Stimulated activated CD8-positive, alpha-beta memory T cell treated with anti-CD3 and anti-CD28 coated beads, Interleukin-2, amount 100 ng/mL, for 48 hours (primary cell): ENCODE measurements at places on chromosomes 5 and 9.

GRCh38 chr9:71839668-71840067 lies 71.3 kb downstream of the ABHD17B start:
- no peak for DNase-seq

GRCh38 chr5:167460449-167461020 lies 830.9 kb upstream of the WWC1 start:
- DNase-seq: no peak

DNA sequence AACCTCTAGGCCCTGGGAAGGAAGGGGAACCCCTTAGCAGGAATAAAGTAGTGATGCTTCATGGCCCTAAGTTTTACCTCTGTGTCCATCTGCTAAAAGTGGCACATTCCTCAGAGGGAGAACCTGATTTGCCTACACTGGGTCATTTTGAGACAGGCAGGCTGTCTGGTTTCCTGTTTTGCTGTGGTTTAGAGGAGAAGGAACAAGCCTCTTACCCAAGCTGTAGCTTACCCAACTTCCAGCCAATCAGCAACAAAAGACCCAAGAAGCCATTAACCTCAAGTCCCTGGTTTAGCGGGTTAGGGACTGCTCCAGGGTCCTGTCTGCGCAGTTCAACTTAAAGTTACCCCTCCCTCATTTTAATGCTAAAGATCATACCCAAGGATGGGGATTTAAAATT lies 411.0 kb downstream of the MAT2B start:
- no peak for DNase-seq

GRCh38 chr5:133376986-133377385 lies 235.4 kb downstream of the FSTL4 start:
- DNase-seq: no peak

GRCh38 chr9:90365666-90366065 lies 277.0 kb downstream of the DIRAS2 start:
- DNase-seq: no peak

- DNase-seq: no peak
Observed at GRCh38 chr9:124593200-124593599, 86.0 kb upstream of the NR5A1 start.

GRCh38 chr5:146940295-146940694 lies 61.7 kb upstream of the PPP2R2B start:
- DNase-seq: no peak

DNA sequence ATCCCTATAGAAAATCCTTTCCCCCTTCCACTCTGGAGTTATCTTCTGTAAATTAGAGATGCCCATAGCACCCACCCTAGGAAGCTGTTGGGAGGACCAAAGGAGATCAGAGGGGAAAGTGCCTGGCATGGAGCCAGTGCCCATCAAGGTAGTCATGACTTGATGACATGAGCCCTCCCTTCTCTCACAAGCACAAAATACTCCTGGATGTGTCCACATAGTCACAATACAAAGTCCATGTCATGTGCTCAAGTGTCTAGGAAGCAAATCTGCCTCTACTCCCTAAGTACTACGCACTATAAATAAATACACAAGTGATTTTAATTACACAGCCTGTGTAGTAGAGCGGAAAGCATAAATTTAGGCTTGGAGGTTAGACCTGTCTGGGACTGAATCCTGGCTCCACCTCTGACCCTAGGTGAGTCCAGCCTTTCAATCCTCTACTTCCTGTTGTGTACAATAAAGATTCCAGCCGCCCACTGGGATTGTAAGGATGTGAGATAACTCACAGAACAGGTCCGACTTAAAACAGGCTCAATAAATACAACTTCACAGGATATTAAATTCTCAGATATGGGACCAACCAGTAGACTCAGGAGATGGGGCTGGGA lies 30.6 kb downstream of the TTC39B start:
- DNase-seq: no peak

DNA sequence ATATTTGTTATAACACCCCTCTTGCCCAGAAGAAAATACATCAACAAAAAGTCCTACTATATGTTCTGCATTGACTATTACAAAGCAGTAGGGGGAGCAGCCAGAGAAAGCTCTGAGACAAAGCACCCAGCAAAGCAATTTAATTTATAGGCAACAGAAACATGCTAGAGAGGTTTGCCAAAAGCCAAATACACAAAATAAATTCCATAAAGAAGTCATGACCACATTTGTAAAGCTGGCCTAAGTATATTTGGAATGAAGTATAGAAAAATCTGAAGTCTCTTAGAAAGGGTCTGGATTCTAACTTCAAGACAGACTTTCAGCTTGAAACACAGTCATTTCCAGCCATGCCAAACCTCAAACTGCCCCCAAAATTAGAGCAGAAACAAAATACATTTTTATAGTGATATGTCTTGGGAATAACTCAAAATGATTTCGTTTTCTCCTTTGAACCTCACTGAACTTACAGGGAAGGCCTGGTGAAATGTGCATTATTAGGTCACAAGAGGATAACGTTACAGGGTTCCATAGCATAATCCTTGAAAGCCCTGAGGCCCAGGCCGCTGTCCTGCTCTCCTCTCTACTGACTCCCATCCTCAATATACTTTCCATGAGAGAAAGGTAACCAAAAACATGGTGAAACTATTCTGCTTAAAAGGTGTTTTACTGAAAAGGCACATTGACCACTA lies 451.8 kb downstream of the RAB3C start:
- DNase-seq: no peak

GRCh38 chr9:133160742-133161546 lies 2.8 kb downstream of the GBGT1 start:
- no peak for DNase-seq

GRCh38 chr9:77605449-77606220 lies 42.5 kb downstream of the GNA14 start:
- no peak for DNase-seq

- no peak for DNase-seq
Observed at GRCh38 chr5:138542180-138542955, 668 bp downstream of the ETF1 start.

GRCh38 chr5:88555674-88556073 lies 287.0 kb upstream of the TMEM161B start:
- DNase-seq: no peak

- DNase-seq: peak; percentile 11
Observed at GRCh38 chr5:154513669-154514084, 35.6 kb upstream of the HAND1 start.

GRCh38 chr5:54556141-54556540 lies 38.6 kb downstream of the SNX18 start:
- DNase-seq: no peak

- no peak for DNase-seq
Observed at GRCh38 chr5:171478946-171479775, 59.7 kb downstream of the FGF18 start.

DNA sequence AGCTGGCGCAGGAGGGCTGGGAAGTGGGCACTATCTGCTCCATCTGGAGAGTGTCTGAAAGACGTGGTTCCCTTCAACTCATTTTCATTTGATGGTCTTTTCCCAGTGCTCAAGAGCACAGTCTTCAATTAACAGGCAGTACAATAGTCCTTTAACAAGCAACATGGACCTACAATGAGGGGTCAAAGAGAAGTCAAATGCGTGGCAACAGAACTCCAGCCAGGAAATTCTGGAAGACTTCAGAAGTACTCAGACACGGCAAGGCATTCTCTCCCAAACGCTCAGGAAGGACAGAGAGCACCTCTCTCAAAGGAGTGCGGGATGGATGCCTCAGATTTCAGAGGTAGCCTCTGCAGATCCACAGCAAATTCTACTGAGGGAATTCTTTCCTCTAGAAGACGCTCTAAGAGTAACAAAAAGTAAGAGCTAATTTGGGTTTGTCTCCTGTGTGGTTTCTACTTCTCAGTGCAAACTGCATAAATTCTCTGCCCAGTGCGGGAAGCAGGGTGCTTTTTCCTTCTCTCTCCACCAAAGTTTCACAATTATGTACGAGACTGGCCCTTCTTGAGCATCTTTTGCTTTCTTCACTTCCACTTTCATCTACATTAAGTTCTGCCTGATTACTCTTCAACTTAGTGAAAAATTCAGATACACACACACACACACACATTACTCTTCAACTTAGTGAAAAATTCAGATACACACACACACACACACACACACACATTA lies 56.4 kb downstream of the LHFPL2 start:
- no peak for DNase-seq

GRCh38 chr5:80216096-80216495 lies 39.8 kb downstream of the SERINC5 start:
- no peak for DNase-seq
